ENCODE measurements at places on chromosomes 3 and 15.

- no peak for DNase-seq
- H3K4me3 ChIP-seq: no peak overlapping the region
- H3K4me1 ChIP-seq: no peaks in the 10 kb centered on the region
- H3K36me3 ChIP-seq: no peaks in the 10 kb centered on the region
These were observed 6.9 kb downstream of the MITF start for GRCh38 chr3:69746119-69746518.

- H3K4me3 ChIP-seq: no peak overlapping the region
- H3K27me3 ChIP-seq: no peaks in the 10 kb centered on the region
- no peak for DNase-seq
These were observed 84.8 kb downstream of the DCLK3 start for GRCh38 chr3:36679384-36680200.

DNA sequence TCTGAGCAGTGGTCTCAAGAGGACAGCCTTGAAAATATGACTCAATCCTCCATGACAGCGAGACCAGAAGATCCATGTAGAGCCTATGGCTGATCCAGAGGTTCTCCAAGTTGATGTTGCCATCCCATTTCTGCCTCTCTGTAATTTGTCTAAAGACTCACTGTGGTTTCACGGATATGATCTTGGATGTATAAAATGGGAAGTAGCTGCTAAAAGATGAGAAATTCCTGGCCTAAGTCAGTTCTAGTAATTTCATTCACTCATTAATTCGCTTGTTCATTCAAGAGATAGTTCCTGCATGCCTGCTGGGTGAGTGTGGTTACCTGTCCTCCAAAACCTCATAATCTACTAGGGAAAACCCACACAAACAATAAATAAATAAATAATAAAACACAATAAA is 145.9 kb downstream of the TNIK start:
- peaks cover 8% of the 10 kb centered on the region for H3K36me3 ChIP-seq
- H3K27me3 ChIP-seq: no peaks in the 10 kb centered on the region
- no peak overlapping the region for H3K4me3 ChIP-seq
- peaks cover 25% of the 10 kb centered on the region for H3K4me1 ChIP-seq
- no peak overlapping the region for H3K27ac ChIP-seq

GRCh38 chr3:184145111-184145524 is 10.0 kb downstream of the EIF2B5 start:
- H3K4me1 ChIP-seq: no peaks in the 10 kb centered on the region
- H3K4me3 ChIP-seq: no peak overlapping the region
- no peak overlapping the region for H3K27ac ChIP-seq
- peaks cover 4% of the 10 kb centered on the region for H3K27me3 ChIP-seq
- H3K36me3 ChIP-seq: peaks cover 39% of the 10 kb centered on the region

- no peak for DNase-seq
- H3K27me3 ChIP-seq: no peaks in the 10 kb centered on the region
- H3K4me1 ChIP-seq: no peaks in the 10 kb centered on the region
- H3K27ac ChIP-seq: no peak overlapping the region
These were observed 21.2 kb downstream of the RAD51 start for GRCh38 chr15:40716165-40716564.

DNA sequence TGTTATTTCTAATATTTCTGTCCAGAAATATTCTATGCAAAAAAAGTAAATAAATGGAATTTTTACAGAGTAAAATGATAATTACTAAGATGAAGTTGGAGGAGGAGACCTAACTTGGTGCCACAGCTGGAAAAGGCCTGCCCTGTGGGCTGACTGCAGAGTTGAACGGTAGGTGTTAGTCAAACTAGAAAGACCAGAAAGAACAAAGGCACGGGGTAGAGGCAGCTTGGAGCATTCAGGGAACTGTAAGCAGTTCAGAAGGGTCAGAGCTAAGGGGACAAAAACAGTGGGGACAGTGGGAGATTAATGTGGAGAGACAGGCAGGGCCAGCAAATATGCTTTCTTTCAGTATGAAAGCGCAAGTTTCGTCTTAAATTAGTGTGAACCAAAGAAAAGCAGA is 39.3 kb upstream of the PTPRG start:
- peaks cover 16% of the 10 kb centered on the region for H3K4me1 ChIP-seq
- DNase-seq: no peak
- no peaks in the 10 kb centered on the region for H3K27me3 ChIP-seq
- H3K36me3 ChIP-seq: no peaks in the 10 kb centered on the region

GRCh38 chr15:28191832-28192231 is 92.7 kb upstream of the OCA2 start:
- H3K27ac ChIP-seq: no peak overlapping the region
- H3K4me1 ChIP-seq: peaks cover 2% of the 10 kb centered on the region
- peaks cover 33% of the 10 kb centered on the region for H3K36me3 ChIP-seq
- no peak overlapping the region for H3K4me3 ChIP-seq

GRCh38 chr3:168722091-168722490 is 626.4 kb upstream of the GOLIM4 start:
- no peak for DNase-seq
- no peak overlapping the region for H3K4me3 ChIP-seq
- H3K27me3 ChIP-seq: no peaks in the 10 kb centered on the region
- H3K4me1 ChIP-seq: no peaks in the 10 kb centered on the region
- no peaks in the 10 kb centered on the region for H3K36me3 ChIP-seq

DNA sequence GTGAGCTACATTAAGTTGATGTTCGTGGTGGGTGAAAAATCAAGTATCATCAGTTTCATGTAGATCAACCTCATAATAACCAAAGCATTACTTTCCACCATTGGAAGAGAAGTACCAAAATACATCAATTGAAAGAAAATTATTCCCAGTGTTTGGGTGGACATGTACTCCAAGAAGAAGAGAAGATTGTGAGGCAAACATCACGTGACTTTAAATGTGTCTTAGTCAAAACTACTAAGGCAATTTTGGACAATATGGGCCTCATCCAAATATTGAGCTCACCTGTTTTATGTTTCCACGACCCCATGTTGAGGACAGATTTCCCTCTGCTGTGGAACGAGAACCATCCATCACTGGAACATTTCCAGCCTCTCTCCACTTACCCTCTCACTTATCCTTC is 303.0 kb upstream of the LMCD1 start:
- no peak overlapping the region for H3K27ac ChIP-seq
- H3K27me3 ChIP-seq: no peaks in the 10 kb centered on the region
- no peak for DNase-seq
- H3K36me3 ChIP-seq: no peaks in the 10 kb centered on the region
- no peak overlapping the region for H3K4me3 ChIP-seq
- H3K4me1 ChIP-seq: no peaks in the 10 kb centered on the region

All from activated naive CD4-positive, alpha-beta T cell treated with anti-CD3 and anti-CD28 coated beads, Interleukin-2, amount 10 ng/mL, durations not matched to agents 7 days and 5 days (primary cell).